ENCODE measurements at places on chromosomes 7 and 10.

GRCh38 chr10:72261784-72262404 is 11.8 kb upstream of the DDIT4 start:
- DNase-seq = no peak

DNA sequence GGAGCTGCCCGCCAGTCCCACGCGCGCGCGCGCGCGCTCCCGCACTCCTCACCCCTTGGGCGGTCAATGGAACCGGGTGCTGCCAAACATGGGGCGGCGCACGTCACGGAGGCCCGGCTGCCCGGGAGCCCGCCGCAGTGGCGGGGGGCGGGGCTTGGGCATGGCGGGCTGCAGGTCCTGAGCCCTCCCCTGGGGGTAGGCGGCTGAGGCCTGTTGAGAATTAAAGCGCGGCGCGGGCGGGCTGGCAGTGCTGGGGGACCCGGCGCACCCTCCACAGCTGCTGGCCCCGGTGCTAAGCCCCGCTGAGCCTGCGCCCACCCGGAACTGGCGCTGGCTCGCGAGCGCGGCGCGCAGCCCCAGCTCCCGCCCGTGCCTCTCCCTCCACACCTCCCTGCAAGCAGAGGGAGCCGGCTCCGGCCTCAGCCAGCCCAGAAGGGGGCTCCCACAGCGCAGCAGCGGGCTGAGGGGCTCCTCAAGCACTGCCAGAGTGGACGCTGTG is 634.2 kb downstream of the ANKRD7 start:
- DNase-seq = no peak

DNA sequence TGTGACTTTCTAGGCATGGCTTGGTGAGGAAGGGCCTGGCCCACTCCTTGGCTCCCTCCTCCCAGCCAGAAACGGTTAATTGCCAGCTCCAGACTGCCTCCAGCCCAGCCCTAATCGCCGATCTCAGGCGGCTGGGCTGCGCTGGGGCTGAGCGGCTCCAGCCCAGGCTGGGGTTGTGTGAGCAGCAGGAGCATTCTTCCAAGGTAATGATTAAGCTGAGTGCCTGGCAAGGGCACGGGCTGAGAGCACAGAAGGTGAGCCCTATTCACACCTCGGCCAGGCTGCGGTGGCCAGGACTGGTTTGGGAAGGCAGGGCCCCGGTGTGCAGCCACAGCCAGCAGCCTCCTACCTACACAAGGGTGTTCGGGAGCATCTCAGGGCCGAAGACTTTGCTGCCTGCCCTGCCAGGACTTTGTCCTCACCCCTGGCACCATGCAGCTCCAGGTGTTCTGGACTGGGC is at the start of gene TMEM72:
Gene TMEM72, plus strand, starts transcription at position 257 of the 460 bp plus-strand sequence. Its CDS starts 176 bp downstream, at position 433.
- peak; percentile 76 for DNase-seq

- no peak for DNase-seq
These were observed 191.9 kb downstream of the C7orf25 start for GRCh38 chr7:42720012-42720411.

- no peak for DNase-seq
These were observed 15.3 kb upstream of the ASB4 start for GRCh38 chr7:95470452-95470851.

DNA sequence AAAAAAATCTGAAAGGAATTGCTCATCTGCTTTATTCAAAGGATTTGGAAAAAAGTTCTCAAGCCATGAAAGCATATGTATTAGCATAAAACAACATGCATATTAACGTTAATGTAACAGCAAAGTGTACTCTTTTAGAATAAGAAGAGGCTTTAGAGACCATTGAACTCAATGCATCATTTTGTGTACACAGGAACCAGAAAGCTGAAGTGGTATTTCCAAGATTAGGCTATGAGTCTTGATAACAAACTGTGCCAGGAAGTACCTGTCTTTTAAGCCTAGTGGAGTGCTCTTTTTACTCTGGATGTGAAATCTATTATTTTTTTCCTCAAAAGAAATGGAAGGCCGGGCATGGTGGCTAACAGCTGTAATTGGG is 164.2 kb downstream of the THSD7A start:
- DNase-seq = no peak

GRCh38 chr7:13411151-13411550 is 578.3 kb downstream of the ETV1 start:
- no peak for DNase-seq

- peak; percentile 26 for DNase-seq
These were observed 58.6 kb downstream of the TPK1 start for GRCh38 chr7:144777005-144777839.

- DNase-seq = peak; percentile 19
These were observed 173.3 kb upstream of the BET1 start for GRCh38 chr7:94177441-94177840.

GRCh38 chr10:57849691-57850357 is 417.9 kb downstream of the IPMK start:
- peak; percentile 36 for DNase-seq

- DNase-seq = no peak
These were observed 91.1 kb upstream of the CARD11 start for GRCh38 chr7:3134745-3135144.

Data from umbilical cord (tissue), 2 donors.